ENCODE measurements at places on chromosomes 5 and 9. TPM values are rescaled to one million over a fixed set of nuclear protein-coding genes. Genes with fewer than 3 reads are reported as not detected.
A peak's percentile ranks its signal among the peaks of the same experiment; 100 is the strongest.

The PRRT1B gene
- total RNA-seq, result not detected

The CSF1R gene
- 25.3 TPM for total RNA-seq

DNA sequence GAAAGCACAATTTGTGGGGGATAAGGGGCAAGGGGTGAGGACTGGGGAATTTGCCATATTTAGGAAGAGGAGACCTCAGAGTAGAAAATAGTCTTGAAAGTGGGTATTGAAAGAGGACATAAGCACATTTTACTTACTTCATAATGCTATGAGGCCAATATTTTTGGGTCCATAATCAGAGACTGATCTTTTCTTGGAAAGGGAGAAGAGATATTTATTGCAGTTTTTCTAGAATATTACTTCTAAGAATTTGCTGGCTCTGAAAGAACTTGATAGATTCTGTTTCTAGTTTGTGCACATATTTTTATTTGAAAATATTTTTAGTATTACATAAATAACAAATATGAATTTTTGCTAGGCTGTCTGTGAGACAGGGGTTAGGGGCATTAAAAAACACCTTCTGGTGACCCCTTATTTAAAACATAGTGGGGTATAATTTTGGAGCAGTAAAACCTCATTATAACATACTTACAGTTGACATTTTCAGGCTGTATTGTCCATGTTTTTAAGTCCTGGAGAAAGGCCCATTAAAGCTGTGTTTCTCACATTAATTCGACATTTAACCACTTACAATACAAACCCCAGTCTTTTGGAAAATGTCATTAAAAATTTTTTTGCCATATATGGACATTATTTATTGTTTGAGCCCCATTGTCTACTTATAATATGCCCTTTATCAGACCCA is 118.9 kb upstream of the NFIB start:
- H3K36me3 ChIP-seq, result no peaks in the 10 kb centered on the region
- no peak overlapping the region for H3K27ac ChIP-seq
- no peaks in the 10 kb centered on the region for H3K27me3 ChIP-seq
- H3K4me3 ChIP-seq, result no peak overlapping the region
- no peaks in the 10 kb centered on the region for H3K4me1 ChIP-seq
- DNase-seq, result no peak

GRCh38 chr9:119941091-119941490 is 571.9 kb upstream of the BRINP1 start:
- H3K4me1 ChIP-seq, result peaks cover 10% of the 10 kb centered on the region
- DNase-seq, result no peak
- H3K4me3 ChIP-seq, result no peak overlapping the region
- no peak overlapping the region for H3K27ac ChIP-seq
- H3K36me3 ChIP-seq, result no peaks in the 10 kb centered on the region

- no peaks in the 10 kb centered on the region for H3K4me1 ChIP-seq
- H3K27ac ChIP-seq, result no peak overlapping the region
- no peak for DNase-seq
These were observed 123.7 kb upstream of the NFIB start for GRCh38 chr9:14437354-14438231.

DNA sequence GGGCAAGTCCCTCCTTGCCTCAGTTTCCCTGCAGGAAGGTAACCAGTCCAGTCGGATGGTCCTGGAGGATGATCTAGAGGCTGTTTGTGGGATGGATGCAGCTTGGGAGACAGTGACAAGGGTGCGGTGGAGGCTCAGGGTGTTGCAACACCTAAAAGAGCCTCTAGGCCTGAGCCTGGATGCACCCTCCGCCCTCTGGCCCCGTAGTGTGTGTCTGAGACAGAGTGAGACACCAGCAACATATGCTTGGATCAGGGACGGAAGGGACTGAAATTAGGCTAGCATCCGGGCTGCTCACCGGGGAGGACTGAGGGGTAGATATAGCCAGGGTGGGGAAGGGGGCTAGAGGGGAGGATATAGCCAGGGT is 1.1 kb downstream of the CRAT start:
- no peak overlapping the region for H3K27ac ChIP-seq
- DNase-seq, result no peak
- H3K27me3 ChIP-seq, result no peaks in the 10 kb centered on the region
- no peaks in the 10 kb centered on the region for H3K36me3 ChIP-seq
- peaks cover 5% of the 10 kb centered on the region for H3K4me1 ChIP-seq
- H3K4me3 ChIP-seq, result peak overlapping the region; percentile 78

DNA sequence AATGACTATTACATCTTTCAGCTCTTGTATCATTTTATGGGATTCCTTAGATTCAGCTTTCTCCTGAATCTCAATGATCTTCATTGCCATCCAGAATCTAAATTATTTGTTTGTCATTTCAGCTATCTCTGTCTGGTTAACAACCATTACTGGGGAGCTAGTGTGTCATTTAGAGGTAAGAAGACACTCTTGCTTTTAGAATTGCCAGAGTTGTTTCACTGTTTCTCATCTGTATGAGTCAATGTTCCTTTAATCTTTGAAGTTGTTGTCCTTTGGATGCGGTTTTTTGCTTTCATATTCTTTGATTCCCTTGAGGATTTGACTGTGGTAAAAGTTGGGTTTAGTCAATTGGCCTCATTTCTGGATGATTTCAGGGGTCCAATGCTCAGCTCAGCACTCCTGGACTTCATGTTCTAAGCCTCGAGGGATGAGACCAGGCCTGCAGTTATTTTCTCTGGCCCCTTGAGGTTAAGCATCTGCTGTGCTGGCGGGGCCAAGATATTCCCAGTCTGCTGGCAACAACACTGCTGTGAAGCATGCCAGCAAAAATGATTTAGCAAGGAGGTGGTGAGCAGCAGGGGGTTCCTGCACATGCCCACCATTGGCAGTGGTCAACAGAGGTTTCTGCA is 102.4 kb upstream of the PCSK5 start:
- H3K27me3 ChIP-seq, result no peaks in the 10 kb centered on the region
- peak; percentile 75 for DNase-seq
- no peaks in the 10 kb centered on the region for H3K36me3 ChIP-seq
- no peak overlapping the region for H3K4me3 ChIP-seq
- H3K4me1 ChIP-seq, result peaks cover 4% of the 10 kb centered on the region

DNA sequence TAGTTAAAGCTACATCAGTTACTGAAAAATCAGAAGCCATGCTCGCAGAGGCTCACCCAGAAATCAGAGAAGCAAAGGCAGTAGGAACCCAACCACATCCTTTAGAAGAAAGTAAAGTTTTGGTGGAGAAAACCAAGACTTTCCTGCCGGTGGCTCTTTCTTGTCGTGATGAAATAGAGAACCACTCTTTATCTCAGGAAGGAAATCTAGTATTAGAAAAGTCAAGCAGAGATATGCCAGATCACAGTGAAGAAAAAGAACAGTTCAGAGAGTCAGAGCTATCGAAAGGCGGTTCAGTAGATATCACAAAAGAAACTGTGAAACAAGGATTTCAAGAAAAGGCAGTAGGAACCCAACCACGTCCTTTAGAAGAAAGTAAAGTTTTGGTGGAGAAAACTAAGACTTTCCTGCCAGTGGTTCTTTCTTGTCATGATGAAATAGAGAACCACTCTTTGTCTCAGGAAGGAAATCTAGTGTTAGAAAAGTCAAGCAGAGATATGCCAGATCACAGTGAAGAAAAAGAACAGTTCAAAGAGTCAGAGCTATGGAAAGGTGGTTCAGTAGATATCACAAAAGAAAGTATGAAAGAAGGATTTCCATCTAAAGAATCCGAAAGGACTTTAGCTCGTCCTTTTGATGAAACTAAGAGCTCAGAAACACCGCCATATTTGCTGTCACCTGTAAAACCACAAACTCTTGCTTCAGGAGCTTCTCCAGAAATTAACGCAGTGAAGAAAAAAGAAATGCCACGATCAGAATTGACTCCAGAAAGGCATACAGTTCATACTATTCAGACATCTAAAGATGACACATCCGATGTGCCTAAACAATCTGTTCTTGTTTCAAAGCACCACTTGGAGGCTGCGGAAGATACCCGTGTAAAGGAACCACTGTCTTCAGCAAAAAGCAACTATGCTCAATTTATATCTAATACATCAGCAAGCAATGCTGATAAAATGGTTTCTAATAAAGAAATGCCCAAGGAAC is 47.2 kb downstream of the CMYA5 start:
- H3K27ac ChIP-seq, result no peak overlapping the region
- H3K36me3 ChIP-seq, result no peaks in the 10 kb centered on the region
- no peak for DNase-seq
- no peaks in the 10 kb centered on the region for H3K27me3 ChIP-seq
- no peak overlapping the region for H3K4me3 ChIP-seq

- no peaks in the 10 kb centered on the region for H3K27me3 ChIP-seq
- H3K4me3 ChIP-seq, result no peak overlapping the region
- H3K4me1 ChIP-seq, result peaks cover 2% of the 10 kb centered on the region
- H3K36me3 ChIP-seq, result no peaks in the 10 kb centered on the region
These were observed 221.7 kb downstream of the ZNF608 start for GRCh38 chr5:124524552-124525232.

GRCh38 chr9:91934654-91935053 is 15.4 kb downstream of the ROR2 start:
- H3K27me3 ChIP-seq, result no peaks in the 10 kb centered on the region
- H3K27ac ChIP-seq, result peak overlapping the region; percentile 7
- peaks cover 1% of the 10 kb centered on the region for H3K4me1 ChIP-seq
- no peak for DNase-seq
- no peak overlapping the region for H3K4me3 ChIP-seq
